ENCODE measurements at places on chromosomes 6 and 20.

DNA sequence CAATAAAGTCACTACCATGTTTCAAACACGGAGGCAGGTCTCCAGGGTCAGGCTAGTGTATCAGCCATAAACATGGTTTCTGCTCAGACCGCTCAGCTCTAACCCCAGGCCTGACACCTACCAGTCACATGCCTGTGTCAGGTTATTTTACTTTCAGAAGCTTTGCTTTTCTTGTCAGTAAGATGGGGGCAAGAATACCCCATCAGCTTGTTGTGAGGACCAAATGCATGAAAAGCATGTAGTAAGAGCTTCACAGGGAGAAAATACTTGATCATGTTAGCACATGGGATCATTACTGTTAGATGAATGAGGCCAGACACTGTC is 65.2 kb upstream of the PIM1 start:
- DNase-seq = no peak

DNA sequence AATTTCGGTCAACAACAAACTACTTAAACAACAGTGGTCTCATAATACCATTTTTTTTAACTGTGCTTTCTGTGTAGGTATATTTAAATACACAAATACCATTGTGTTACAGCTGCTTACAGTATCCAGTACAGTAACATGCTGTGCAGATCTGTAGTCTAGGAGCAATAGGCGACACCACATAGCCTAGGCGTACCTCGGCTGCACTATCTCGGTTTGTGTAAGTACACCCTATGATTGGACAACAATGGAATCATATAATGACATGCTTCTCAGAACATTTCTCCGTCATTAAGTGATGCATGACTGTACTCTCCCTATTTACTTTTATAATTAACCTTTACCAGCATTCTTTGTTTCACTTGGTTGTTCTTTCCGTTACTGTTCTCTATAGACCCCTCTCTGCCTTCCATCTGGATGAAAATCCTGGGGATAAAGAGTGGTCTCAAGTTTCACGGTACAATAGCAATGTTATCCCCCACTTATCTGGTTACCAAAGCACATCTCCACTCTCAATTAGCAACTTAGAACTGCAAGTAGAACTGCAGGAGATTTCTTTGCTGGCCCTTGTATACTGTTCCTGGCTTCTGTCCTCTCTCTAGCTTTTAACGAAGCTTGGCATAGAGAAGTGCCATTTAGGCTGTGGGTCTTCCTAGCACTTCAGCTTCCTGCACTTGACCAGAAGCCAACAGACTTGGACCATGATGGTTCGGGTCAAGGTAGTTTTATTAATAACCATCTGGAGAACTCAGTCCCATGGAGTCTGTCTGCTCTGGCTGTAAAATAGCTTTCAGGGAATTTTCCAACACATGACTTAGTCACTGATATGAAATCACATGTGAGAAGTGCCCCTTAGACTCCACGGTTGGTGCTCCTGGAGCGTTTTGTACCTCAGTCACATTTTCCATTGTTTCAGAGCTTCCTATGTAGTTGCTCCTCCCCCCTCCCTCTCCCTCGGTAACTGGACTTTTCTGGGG is 80.4 kb upstream of the POPDC3 start:
- DNase-seq = peak; percentile 42

- peak; percentile 70 for DNase-seq
Measured at GRCh38 chr20:16580147-16580546, 6.9 kb upstream of the KIF16B start.

DNA sequence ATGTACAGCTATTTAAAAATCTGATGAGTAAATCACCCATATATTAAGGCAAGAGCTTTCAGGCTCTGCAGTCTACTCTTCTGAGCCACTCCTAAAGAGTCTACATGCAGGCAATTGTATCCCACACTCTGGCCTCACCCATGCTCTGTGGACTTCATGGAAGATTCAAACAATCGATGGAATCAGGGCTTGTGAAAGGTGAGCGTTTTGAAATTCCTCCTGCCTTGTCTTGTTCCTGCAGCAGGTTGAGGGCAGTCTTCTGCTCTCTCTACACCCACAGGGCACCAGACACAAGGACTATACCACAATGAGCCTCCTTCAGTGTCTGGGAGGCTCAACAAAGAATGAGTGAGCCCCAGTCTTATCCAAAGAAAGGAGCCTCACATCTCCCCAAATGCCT is 51.1 kb downstream of the TBC1D7 start:
- DNase-seq = no peak

- no peak for DNase-seq
Measured at GRCh38 chr6:114080891-114081510, 110.1 kb upstream of the HDAC2 start.

DNA sequence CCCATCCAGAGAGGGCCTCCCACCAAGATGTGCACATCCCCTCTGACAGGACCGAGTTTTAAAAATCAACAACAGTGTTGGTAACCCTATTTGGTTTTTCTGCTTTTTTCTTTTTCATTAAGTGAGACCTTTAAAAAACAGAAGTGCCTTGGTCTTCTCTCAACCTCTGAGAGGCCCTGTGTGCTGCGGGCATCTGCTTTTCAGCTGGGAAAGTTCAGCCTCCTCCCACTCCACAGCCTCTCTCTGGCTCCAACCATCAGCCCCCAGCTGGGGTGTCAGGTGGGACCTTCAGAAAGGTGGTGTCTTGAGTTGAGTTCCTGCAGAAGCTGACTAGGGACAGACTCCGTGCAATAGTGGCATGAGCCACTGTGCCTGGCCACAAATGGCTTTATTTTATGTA is 64.6 kb upstream of the ZMYND8 start:
- DNase-seq = no peak

GRCh38 chr20:48632017-48632824 is 195.6 kb downstream of the PREX1 start:
- DNase-seq = no peak
